ELR (cell line): ENCODE measurements at places on chromosomes 11 and 22.

DNA sequence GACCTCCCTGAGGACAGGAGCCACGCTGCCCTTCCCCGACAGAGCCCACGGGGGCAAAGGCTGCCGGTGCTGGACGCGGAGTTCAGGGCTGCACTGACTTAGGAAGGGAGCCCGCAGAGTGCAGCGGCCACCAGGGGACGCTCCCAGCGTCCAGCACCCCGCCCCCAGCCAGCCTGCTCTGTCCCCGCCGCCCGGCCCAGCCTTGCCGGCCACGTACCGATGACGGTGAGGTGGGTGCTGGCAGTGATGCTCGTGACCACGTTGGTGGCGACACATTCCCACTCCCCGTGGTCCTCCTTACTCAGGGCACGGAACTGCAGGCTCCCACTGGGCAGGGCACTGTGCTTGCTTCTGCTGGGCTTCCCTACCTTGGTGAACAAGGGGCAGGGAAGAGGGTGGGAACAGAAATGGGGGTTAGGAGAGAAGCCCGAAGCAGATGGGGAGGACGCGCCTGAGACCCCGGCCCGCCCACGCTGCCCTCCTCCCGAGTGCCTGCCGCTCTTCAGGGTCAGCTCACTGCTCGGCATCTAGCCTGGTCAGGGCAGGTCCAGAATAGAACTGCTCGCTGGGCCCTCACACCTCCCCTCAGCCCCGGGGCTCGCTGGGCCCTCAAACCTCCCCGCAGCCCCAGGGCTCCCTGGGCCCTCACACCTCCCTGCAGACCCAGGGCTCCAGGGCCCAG is 25.9 kb downstream of the IGSF9B start:
- peak; percentile 20 for DNase-seq

DNA sequence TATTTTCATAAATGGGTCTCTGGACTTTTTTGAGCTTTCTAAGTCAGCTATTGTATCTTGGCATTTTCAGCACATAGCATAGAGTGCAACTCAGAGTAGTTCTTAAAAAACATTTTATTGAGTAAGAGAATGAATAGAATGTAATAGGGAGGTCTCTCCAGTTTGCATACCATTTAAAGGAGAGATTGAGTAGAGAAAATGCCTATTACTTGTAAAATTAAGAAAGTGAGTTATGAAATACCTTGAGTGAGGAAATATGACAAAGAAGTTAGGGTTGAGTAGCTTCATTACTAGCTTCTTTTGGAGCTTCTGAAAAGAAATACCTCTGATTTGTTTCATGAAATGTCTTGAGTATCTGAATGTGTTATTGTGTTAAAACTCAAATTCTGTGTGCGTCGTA is 140.0 kb downstream of the AASDHPPT start:
- DNase-seq = no peak

GRCh38 chr11:4048340-4048739 is 46.3 kb upstream of the RRM1 start:
- DNase-seq = no peak

DNA sequence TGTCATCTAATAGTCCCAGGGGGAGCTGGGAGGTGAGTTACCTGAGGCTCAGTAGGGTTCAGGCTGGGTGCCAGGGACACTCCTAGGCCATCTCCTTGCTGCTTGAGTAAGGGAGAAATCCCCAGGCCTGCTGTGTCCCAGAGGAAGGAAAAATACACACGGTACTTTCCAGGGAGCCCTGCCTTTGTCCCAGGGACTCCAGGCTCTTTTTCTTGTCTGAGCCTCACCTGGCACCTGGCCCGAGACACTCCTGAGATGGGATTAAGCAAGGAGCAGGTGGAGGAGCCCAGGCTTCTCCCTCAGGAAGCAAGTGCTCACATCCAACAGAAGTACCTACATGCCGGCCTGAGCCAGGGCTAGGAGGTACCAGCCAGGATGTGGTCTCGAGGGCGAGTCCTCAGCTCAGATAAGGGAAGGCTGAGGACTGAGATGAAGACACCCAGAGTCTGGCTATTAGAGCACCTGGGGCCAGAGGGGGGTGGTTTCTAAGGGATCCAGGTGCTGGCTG is 899 bp upstream of the KLHDC7B start:
- DNase-seq = no peak

DNA sequence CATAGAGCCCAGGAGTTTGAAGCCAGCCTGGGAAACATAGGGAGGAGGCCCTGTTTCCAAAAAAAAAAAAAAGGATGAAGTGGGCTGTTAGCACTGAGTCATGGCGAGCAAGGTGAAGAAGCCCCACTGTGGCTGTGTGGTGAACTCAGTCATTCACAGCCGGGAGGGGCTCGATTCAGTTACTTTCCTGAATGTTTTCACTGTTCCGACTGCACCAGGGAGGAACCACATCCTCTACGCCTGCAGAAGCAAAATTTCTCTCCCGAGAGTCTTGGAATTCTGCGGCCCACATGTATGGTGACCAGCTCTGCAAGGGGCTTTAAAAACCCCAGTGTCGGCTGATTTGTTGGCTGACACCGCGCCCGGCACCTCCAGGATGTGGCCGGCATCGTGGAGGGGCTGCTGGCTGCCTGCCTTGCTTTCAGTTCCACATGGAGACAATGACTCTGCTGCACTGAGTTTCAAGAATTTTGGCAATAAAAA is 27.8 kb upstream of the GRAMD4 start:
- peak; percentile 75 for DNase-seq

DNA sequence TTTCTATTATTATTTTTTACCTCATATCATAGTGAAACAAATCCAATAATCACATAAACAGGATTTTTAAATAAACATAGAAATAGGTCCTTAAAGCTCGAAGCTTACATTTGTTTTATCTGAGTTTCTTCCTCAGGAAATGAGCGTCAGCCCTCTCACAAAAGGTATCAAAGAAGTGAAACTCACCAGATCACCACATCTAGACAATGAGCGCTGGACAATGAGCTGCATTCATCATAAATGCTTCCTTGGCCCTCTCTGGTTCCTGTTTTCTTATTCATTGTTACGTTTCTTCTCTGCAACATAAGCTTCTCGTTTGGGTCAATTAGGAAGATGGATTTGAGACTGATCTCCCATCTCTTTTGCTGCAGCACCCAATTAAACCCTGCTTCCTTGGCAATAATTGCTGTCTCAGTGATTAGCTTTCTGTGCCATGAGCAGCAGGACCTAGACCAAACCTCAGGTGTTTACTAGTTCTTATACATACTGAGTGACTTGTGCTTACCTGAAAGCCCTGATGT is 649.9 kb upstream of the LUZP2 start:
- no peak for DNase-seq
